ENCODE measurements at places on chromosomes 3 and 15. TPM values are rescaled to one million over a fixed set of nuclear protein-coding genes. Genes with fewer than 3 reads are reported as not detected.

DNA sequence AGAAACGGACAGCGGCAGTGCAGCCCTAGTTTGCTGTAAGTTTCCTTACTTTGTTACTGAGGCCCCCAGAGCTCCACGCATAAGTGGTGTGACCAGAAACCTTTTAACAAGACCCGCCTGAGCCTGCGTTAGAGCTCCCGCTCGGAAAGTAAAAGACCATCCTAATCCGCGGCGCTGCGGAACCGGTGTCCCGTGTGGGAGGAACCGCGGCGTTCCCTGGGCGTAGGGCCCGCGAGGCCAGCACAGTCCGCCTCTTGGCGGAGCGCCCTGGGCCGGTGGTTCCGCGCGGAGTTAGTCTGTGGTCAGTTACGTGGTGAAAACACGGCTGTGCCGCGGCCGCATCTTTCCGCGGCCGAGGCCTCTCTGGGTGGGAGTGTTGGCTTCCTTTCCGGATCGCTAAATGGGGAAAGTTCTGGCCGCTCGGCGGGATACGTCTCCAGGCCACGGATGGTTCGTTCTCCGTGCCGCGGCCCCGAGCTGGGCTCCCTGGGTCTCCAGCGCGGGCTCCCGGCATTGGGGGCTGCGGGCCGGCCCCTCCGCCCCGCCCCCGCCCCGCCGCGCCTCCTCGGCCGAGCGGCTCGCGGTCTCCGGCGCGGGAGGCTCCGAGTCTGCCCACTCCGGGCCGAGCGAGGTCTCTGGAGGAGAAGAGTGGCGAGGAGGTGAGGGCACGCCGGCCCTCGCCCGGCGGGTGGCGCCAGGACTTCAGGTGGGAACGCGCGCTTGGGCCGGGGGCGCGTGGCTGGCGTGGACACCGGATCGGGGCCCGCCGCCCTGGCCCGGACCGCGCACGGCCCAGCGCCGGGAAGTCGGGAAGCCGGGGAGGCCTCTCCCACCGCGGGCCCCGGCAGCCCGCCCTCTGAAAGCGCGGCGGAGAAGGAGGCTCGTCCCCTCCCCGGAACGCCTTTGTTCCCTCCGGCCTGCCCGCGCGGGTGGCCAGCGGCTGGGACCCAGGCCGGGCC lies 754 bp downstream of the B3GNT5 start:
- DNase-seq: peak; percentile 91

GRCh38 chr15:55774113-55774970 lies 31.4 kb upstream of the PRTG start:
- no peak for DNase-seq

- DNase-seq: no peak
These were observed 169.6 kb downstream of the B3GALNT1 start for GRCh38 chr3:160935413-160936095.

DNA sequence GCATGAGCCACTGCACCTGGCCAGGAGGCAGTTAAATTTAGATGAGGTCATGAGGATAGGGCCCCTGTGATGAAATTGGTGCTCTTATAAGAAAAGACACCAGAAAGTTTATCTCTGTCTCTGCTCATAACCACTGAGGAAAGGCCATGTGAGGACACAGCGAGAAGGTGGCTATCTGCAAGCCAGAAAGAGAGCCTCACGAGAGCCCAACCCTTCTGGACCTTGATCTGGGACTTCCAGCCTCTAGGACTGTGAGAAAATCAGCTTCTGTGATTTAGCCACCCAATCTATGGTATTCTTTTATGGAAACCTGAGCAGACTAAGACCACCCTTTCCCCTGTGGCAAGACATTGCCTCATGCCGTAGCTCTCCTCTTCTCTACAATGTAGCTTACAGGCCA lies 337.6 kb downstream of the THSD4 start:
- DNase-seq: no peak

DNA sequence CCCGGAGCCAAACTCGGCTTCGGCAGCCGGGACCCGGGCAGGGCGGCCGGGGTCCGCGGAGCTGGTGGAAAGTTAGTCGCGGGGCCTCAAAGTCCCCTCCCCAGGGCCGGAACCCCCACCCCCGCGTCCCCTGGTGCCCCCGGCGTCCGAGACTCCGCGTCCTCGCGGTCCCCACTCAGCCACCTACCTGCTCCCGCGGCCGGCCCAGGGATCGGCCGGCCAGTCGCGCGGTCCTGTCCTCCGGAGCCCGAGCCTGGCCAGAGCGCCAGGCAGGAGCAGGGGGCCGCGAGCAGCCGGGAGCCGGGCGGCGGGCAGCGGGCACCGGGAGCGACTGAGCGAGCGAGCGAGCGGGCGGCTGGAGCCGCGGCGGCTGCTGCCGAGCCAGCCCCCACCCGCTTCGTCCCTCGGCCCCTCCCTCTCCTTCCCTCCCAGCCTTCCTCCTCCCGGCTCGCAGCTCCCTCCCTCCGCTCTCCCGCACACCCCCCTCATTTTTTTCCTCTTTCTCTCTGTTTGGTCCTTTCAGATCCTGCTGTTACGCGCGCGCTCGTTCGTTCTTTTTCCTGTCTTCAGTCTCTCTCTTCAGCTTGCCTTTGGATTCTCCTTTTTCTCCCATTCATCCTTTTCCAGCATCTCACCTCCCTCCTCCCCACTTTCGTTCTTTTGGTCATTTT lies at the start of gene MEGF11:
Gene MEGF11 (minus strand): TSS at position 333 of the 671 bp plus-strand sequence. CDS start 125,347 bp downstream, outside the sequence.
- no peak for DNase-seq

GRCh38 chr3:126958638-126959085 lies 24.3 kb upstream of the PLXNA1 start:
- DNase-seq: peak; percentile 42

GRCh38 chr3:154018100-154018696 lies 103.0 kb upstream of the ARHGEF26 start:
- no peak for DNase-seq

DNA sequence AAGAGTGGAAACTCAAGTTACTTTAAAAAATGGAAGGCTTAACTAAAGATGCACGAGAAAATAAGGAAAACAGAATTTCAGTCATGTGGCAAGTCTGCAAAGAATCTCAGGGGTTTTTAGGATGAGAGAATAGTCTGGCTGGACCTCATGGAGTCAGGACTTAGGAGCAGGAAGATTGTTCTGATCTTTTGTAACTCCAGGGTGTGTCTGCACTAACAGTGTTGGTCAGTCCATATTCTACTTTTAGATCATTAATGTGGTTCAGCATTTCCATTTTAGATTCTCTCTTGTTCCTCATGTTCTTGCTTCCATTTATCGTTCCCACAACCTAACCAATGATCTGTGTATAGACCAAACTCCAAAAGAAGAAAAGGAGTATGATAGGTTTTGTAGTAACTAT lies 15.3 kb downstream of the TMEM108 start:
- DNase-seq: no peak

DNA sequence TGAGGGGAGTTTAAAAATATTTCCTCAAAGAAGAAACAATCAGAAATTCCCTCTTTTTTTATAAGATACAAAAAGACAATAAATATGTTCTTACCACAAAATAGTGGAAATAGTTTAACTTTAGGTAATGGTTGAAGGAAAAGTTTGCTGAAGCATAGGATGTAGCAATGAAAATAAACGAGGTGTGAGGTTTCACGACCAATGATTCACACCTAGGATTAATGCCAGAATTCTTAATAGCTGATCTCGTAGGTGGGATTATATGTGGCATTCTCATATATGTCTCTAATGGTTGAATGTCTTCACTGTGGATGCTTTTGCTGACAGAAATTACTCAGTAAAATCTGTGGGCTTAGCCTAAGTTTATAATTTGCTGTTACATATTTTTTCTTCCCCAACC lies 467.7 kb downstream of the FGF12 start:
- no peak for DNase-seq

GRCh38 chr3:128075522-128076482 lies 23.6 kb downstream of the SEC61A1 start:
- peak; percentile 90 for DNase-seq

TMEM207 gene
- total RNA-seq: not detected

ADAMTS17 gene
- 0.71 TPM for total RNA-seq

INSYN1 gene
- 5.1 TPM for total RNA-seq

- no peak for DNase-seq
These were observed 259.6 kb upstream of the ZNF717 start for GRCh38 chr3:76044601-76045600.

DNA sequence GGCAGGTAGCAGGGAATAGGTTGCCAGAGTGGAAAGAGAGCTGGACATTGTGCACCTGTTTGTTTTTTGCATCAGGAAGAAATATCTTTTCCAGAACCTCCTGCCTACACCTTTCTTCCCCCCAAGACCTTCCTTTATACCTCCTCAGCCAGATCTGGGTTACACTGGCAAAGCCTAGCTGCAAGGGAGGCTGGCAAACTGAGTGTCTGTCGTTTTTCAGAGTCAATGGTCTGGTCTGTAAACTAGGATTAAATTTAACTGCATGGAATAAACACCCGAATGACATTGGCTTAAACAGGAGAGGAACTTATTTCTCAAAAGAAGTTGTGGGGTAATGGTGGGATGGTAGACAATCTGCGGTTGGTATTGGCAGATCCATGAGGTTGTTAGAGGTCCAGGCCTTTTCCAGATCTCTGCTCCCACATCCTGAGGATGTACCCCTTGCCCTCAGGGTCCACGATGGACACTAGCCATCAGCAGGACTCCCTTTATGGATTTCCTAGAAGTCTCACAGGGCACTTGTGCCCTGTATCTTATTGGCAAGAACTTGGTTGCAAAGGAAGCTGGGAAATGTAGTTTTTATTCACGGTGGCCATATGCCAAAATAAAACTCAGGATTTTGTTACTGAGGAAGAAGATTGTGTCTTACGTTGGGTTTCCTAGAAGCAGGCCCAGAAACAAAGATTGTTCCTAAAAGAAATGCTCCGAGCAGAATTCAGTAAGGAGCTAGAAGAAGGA lies 3.2 kb upstream of the RARRES1 start:
- no peak for DNase-seq

- no peak for DNase-seq
These were observed 165.2 kb downstream of the RORA start for GRCh38 chr15:61063875-61064320.

GRCh38 chr3:124834723-124835718 lies 52.1 kb downstream of the ITGB5 start:
- DNase-seq: peak; percentile 78

EFHB gene
- not detected for total RNA-seq

GRCh38 chr3:14414846-14415464 lies 12.5 kb downstream of the SLC6A6 start:
- DNase-seq: no peak

B3GALNT1 gene
- 2.1 TPM for total RNA-seq

DNA sequence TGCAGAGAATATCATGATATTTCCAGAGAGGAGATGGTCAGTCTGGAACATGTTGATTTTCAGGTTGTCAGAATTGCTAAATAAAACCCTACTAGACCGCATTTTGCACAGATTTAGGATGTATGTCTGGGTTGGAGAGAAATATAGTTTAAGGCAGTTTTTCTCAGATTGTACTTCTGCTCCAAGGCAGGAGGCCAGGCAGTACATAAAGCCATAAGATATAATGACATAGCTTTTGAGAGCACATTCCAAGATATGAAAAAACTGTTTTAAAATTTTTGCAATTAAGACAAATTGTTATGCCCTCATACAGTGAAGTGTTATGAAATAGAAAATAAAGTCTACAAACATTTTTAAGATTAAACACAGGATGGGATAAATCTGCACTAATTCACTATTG lies 301.8 kb upstream of the CBLB start:
- no peak for DNase-seq

TPM1 gene
- total RNA-seq: 2,634 TPM

NEK10 gene
- 16.6 TPM for total RNA-seq

DNA sequence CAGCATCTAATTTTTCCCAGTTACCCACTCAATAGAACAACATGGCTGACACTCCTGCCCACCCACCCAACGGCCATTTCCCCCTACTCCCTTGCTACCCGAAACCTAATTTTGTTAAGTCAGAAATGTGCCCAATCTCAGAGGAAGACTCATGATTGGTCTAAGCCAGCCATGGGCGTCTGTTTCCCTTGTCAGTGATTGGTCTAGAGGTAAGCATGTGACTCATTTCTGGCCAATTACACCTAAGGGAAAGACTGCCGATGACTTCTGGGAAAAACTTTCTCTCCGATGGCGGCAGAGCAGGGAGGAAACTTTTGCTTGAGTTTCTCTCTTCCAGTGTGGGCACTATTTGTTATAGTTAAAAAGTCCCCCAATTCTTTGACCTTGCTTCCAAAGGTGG lies 72.9 kb downstream of the RPLP1 start:
- DNase-seq: no peak

IMPG2 gene
- total RNA-seq: 1.4 TPM

- DNase-seq: no peak
These were observed 27.4 kb upstream of the FAM174B start for GRCh38 chr15:92682741-92683510.

STRIT1 gene
- not detected for total RNA-seq

- DNase-seq: no peak
These were observed 158.8 kb downstream of the PDZRN3 start for GRCh38 chr3:73465926-73466325.

ACAN gene
- not detected for total RNA-seq

DNA sequence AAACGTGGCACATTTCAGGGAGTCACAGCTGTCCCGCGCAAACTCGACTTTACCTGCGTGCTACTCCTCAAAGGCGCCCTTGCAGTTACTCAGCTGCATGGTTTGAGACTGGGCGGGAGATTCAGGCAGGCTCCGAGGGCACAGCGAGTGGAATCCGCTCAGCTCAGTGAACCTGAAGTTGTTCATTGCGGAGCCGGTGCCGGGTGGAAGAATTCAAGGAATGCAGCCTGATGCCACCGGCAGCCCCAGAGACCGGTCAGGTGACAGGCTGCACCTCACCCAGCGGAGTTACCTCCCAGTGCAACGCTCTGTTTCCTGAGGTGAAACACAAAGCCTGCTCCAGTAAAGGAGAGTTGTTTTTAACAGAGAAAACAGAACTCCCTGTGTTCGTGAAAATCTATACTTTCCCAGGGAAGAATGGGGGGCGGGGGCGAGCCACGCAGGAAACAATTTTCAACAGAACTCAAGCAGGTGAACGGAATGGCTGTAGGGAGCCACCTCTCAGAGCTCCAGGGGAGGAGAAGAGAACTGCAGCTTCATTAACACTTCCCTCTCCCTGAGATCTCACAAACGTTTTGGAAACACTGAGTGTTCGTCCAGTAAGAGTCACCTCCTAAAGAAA lies 3.8 kb downstream of the VEPH1 start:
- no peak for DNase-seq

DNA sequence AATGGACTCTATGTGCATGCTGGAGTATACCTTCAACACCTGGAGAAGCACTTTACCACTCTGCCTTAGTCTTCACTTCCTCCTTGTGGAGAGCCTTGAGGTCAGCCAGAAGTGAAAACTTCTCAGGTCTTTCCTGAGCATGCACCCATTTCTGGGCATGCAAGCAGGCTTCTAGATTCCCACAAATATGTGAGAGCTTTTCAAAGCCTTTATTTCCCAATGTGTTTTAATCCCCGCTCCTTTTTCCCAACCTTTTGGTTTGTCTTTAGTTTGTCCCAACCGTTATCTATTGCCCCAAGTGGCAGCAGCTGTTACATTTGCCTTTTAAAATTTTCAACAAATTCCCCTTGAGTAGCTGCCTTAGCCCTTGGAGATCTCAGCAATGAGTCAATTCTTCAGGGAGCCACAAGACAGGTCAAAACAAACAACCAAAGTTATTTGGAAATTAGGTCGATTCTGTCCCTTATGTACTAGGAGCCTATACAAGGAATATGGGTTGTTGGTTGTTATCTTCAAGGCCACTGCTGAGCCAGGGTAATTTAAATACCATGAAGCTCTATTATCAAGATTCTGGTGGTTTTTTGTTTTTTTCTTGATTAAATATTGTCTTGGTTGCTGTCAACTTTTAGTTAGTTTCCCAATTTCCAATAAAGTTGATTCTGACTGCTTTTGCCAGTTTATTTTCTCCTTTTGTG lies 44.4 kb downstream of the LSM3 start:
- no peak for DNase-seq
